ENCODE measurements at places on chromosomes 4 and X.

DNA sequence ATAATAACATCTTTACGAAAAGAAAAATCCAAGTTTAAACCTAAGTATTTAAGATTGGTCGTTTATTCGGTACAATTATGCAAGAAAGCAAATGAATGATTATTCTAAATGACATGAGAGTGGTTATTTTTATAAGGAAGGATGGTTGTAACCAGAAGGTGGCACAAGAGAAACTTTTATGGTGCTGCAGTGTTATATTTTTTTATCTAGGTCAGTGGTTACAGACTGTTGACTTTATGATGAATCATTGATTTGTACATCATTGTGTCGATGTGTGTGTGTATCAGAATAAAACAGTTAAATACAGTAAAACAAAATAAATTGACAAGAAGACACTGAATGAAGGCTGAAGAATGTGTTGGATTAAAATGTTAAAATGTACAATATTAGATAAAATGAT is 9.8 kb downstream of the DCAF8L2 start:
- DNase-seq = no peak

DNA sequence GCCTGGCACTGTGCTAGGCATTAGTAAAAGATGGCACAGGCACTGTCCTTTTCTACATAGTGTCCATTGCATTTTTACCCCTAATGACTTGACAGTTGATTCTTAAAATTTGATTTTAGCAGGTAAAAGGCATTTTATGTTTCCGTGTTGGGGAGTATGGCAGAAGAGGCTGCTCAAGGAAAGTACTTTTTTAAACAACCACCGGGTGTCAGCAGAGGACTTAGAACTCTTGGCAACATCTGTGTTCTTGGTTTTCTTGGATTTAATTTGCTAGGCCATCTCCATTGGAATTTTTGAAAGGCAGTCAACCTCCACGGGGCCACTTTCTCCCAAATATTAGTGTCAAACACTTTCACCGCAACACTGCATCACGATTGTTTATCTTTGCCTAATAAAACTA is 102.9 kb downstream of the TSPAN7 start:
- DNase-seq = peak; percentile 69

DNA sequence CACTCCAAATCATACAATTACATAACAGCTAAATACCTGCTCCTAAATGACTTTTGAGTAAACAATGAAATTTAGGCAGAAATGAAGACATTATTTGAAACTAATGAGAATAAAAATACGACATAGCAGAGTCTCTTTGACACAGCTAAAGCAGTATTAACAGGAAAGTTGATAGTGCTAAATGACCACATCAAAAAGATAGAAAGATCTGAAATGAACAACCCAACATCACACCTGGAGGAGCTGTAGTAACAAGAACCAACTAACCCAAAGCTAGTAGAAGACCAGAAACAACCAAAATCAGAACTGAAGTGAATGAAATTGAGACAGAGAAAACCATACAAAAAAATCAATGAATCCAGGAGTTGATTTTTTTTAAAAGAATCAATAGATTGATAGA is 257.8 kb downstream of the ARAP2 start:
- DNase-seq = no peak

DNA sequence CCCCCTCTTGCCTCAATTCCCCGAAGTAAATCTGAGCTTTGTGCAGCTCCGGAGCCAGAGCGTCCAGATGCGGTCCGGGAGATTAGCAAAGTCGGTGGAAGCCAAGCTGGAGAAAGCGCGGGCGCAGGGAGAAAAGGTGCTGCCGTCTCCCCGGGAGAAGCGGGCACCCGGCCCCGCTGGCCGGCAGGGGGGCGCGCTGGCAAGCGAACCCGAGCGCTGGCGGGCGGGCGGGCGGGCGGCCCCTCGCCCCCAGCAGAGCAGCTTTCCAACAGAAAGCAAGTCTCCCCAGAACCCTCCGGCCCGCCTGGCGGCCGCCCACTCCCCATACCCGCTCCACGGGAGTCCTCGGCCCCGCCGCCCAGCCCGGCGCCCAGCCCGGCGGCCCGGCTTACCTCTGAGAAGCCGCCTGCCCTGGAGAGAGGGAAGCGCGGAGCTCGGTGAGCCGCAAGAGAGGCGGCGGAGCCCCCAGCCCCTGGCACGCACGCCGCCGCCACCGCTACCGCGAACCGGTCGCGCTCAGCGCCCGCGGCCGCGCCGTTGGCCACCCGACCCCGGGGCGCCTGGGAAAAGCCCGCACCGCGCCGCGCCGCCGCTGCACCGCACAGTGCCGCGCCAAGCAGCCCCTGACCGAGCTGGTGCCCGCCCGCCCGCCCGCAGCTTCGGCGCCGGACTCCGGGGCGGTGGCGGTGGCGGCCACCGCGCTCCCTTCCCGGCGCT is 529 bp upstream of the CITED1 start:
- no peak for DNase-seq

GRCh38 chr4:152165846-152166245 is 370.0 kb downstream of the FBXW7 start:
- DNase-seq = no peak

GRCh38 chrX:103396186-103396585 is 19.8 kb downstream of the BEX3 start:
- DNase-seq = no peak

GRCh38 chr4:141802333-141802732 is 165.9 kb downstream of the IL15 start:
- DNase-seq = no peak

- DNase-seq = no peak
Observed at GRCh38 chr4:184292465-184292867, 74.8 kb upstream of the ENPP6 start.

DNA sequence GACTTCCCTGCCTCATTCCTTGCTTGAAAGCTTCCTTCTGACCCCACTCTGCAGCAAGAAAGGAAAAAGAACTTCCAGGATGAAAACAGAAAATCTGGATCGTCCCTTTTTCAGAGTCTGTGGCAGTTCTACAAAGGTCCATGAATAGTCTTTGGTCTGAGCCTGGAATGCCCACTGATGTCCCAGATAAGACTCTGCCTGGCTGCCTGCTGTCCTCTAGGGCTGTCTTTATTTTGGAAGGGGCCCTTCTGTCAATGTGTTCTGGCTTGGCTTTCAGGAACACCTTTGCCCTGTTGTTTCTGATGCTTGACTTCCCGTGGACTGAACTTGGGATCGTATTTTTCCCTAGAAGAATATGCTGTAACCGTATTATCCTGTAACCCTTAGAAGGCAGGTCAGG is 114.7 kb upstream of the LNX1 start:
- no peak for DNase-seq

- DNase-seq = peak; percentile 29
Observed at GRCh38 chr4:173318648-173319211, 15.4 kb downstream of the HMGB2 start.

DNA sequence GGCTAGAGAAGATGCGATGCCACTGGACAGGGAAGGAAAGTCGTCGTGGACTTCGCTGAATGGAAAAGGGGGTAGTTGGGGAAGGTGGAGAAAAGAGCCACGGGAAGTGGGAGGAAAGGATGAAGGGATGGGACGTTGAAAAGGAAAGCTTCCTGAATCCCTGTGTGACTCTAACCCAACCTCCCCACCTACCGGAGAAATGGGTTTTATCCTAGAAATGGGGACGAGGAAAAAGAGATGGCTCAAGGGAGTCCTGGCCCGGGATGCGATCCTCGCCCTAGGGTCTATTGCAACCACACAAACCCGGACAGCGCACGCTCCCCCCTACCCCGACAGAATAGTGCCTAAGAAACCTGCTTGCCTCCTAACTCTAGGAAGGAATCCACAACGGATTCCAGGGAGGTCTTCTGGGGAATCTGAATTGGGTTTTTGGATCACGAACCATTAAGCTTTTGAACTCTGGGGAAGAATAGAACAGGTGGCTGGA is 738 bp upstream of the TSPAN5 start:
- peak; percentile 43 for DNase-seq

DNA sequence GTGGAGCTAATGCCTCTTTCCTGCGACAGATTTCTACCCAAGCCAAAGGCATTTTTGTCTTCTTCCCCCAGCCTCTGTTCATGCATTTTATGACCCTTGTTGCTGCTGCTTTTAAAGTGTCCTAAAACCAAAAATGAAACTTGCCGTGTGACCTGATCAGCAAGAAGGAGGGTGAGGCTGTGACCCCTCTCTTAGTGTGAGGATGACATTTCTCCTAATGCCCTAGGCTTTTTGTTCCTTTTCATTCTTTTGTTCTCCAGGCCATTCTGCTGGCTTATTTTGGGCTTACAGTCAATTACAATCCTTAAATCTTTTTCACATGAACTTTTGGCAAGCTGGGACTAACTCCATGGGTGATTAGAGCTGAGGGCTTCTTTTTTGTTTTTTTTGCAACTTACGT is 34.4 kb downstream of the PTTG2 start:
- DNase-seq = no peak

- DNase-seq = no peak
Observed at GRCh38 chr4:110108422-110108821, 90.0 kb downstream of the ELOVL6 start.

Data from T47D (cell line).